ENCODE measurements at places on chromosomes 1 and 21.

GRCh38 chr1:232921381-232921780 is 29.0 kb upstream of the NTPCR start:
- no peaks in the 10 kb centered on the region for H3K36me3 ChIP-seq
- no peaks in the 10 kb centered on the region for H3K27me3 ChIP-seq
- H3K27ac ChIP-seq: no peak overlapping the region
- no peaks in the 10 kb centered on the region for H3K4me1 ChIP-seq
- no peak overlapping the region for H3K4me3 ChIP-seq

- no peaks in the 10 kb centered on the region for H3K36me3 ChIP-seq
- no peak for DNase-seq
- H3K4me3 ChIP-seq: no peak overlapping the region
These were observed 4.2 kb downstream of the RSPO1 start for GRCh38 chr1:37630426-37631028.

GRCh38 chr1:112256411-112256810 is 139.6 kb upstream of the CTTNBP2NL start:
- no peak overlapping the region for H3K27ac ChIP-seq
- DNase-seq: no peak
- H3K36me3 ChIP-seq: no peaks in the 10 kb centered on the region
- no peaks in the 10 kb centered on the region for H3K4me1 ChIP-seq

DNA sequence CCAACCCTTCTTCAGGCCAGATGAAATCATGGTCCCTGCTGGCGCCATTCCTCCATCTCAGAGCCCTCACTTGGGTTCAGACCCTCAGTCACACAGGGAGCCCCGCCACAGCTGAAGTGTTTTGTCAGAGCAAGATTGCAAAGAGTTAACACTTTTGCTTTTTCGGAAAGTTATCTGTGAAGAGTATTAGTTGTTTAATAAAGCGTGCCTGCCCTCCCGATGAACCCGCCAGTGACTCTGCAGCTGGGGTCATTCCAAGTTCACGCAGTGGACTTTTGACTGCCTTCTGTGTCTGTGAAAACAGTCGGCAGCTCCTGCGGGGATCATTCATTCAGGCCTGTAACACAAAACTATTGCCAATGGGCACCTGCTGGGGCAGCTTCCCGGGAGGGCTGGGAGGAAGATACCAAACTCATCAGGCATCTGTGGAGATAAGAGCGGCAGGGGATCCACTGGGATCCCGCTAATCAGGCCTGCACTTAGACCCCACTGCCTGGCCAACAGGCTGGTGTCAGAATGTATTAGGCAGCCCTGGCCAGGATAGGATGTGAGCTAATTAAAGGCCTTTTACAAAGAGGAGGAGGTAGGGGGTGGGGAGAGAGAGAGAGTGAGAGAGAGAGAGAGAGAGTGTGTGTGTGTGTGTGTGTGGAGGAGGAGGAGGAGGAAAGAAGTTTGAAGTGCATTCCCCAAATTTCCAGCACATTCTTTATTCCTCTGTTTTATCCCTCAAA is 184.5 kb downstream of the DHRS3 start:
- no peak overlapping the region for H3K4me3 ChIP-seq
- peak; percentile 67 for DNase-seq
- H3K4me1 ChIP-seq: peaks cover 25% of the 10 kb centered on the region
- H3K27me3 ChIP-seq: no peaks in the 10 kb centered on the region
- H3K27ac ChIP-seq: peak overlapping the region; percentile 27

DNA sequence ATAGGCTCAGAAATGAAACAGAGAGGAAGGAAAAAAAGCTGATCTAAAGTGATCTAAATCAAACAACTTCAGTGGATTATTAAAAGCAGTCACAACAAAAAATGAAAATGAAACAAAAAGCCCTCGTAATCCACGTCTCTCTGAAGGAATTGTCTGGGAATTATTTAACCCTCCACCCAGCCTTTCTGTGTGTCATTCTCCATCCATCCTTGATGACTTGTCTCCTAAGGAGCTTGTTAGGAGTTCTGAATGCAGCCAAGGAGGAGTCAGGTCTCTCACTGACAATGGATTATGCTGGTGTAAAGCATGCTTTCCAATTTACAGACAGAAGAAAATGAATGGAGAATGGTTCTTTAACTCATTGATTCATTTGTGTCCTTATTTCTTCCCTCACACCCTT is 359.3 kb upstream of the RUNX1 start:
- H3K4me1 ChIP-seq: no peaks in the 10 kb centered on the region
- H3K27me3 ChIP-seq: no peaks in the 10 kb centered on the region
- DNase-seq: peak; percentile 58
- H3K4me3 ChIP-seq: peak overlapping the region; percentile 31

GRCh38 chr1:3999941-4000735 is 100.1 kb upstream of the C1orf174 start:
- no peaks in the 10 kb centered on the region for H3K36me3 ChIP-seq
- H3K27ac ChIP-seq: no peak overlapping the region
- no peak for DNase-seq
- H3K4me1 ChIP-seq: no peaks in the 10 kb centered on the region

GRCh38 chr1:150555971-150556865 is 7.0 kb downstream of the ADAMTSL4 start:
- DNase-seq: no peak
- no peaks in the 10 kb centered on the region for H3K27me3 ChIP-seq
- H3K4me3 ChIP-seq: no peak overlapping the region
- no peak overlapping the region for H3K27ac ChIP-seq
- H3K36me3 ChIP-seq: peaks cover 5% of the 10 kb centered on the region
- peaks cover 20% of the 10 kb centered on the region for H3K4me1 ChIP-seq

- H3K27me3 ChIP-seq: peaks cover 19% of the 10 kb centered on the region
- H3K4me1 ChIP-seq: no peaks in the 10 kb centered on the region
- DNase-seq: no peak
These were observed at the start of gene TMPRSS3 for GRCh38 chr21:42395905-42396651. TSS of gene TMPRSS3 (minus strand) at chr21:42396052. CDS start at chr21:42395417, 635 bp downstream.

DNA sequence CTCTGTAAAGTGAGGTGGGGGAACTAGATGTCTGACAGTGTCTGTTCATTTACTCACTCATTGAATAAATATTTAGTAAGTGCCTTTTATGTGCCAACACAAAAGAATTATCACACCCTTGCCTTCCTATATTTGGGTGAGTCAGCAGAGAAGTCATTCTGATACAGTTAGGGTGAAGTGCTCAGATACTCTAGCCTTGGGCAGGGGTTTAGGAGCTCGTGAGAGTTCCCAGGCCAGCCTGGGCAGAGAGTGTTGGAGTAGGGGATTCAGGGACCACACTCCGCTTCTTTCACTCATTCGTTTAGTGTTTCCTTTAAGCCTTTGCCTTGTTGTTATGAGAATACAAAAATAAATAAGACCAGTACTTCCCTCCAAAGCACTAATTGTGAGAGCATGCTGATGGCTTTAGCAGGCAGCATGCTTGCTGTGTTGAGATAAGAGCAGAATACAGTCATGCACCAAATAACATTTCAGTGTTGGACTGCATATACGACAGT is 83.9 kb downstream of the DYRK1A start:
- no peak overlapping the region for H3K4me3 ChIP-seq
- H3K36me3 ChIP-seq: no peaks in the 10 kb centered on the region
- H3K27ac ChIP-seq: no peak overlapping the region
- peak; percentile 58 for DNase-seq
- H3K27me3 ChIP-seq: no peaks in the 10 kb centered on the region

DNA sequence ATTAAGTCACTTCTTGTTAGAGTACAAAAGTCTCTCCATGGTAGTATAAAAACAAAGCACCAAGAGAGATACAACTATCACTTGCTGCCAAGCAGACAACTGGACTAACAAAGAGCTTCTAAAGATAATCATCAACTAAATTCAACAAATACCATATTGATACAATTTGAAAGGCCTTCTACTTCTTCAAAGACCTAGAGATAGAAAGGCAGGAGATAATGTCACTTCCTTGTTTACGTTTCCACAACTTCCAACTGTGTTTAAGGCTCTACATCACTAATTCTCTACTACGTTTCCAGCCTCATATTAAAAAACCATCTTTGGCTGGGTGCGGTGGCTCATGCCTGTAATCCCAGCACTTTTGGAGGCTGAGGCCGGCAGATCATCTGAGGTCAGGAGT is 104.5 kb downstream of the ASH1L start:
- H3K4me3 ChIP-seq: no peak overlapping the region
- peaks cover 2% of the 10 kb centered on the region for H3K4me1 ChIP-seq
- H3K27me3 ChIP-seq: no peaks in the 10 kb centered on the region
- H3K36me3 ChIP-seq: peaks cover 6% of the 10 kb centered on the region

DNA sequence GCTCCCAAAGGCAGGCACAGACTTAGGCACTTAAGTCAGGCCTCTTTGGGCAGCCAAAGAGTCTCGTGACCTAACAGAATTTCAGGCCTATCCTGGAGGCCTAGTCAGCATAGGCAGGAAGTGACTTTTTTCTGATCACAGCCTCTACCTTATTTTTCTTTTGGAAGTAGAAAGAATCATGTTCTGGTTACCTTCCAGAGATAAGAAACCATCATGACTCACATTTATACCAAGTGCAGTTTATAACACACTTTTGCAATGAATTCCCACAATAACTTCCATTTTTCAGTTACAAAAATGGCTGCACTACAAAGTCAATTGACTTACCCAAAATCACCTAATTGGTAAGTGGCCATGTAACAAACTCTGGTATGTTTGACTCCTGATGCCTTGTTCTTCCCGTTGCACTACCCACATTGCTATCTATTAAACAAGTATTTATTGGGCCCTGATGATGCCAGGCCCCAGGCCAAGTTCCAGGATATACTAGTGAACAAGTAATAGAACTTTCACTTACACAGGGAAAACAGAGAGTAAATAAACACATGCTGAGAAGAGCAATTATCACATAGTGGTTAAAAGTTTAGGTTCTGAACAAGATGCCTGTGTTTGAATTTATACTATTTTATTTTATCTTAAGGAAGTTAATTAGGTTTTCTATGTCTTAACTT is 74.3 kb downstream of the SH3GLB1 start:
- peaks cover 23% of the 10 kb centered on the region for H3K4me1 ChIP-seq
- DNase-seq: peak; percentile 86
- H3K27ac ChIP-seq: peak overlapping the region; percentile 70
- H3K27me3 ChIP-seq: no peaks in the 10 kb centered on the region

GRCh38 chr1:116075990-116076389 is 35.2 kb upstream of the MAB21L3 start:
- H3K4me1 ChIP-seq: no peaks in the 10 kb centered on the region
- no peaks in the 10 kb centered on the region for H3K36me3 ChIP-seq
- no peak overlapping the region for H3K4me3 ChIP-seq
- H3K27me3 ChIP-seq: no peaks in the 10 kb centered on the region
- no peak overlapping the region for H3K27ac ChIP-seq

DNA sequence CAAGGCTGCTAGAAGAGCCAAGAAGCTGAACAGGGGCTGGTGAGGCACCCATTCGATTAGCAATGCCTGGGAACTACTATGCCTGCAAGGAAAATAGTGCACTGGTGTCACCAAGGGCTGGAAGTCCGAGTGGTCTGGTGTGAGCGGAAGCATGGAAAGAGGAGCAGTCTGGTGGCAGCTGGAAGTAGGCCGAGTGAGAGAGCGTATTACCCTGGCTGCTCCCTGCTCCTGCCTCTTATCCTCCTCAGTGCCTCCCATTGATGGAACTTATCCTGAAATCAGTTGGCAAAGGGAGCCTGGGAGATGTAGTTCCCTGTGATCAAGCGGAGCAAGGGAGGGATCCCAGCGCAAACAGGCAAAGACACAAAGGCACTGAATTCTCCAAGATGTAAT is 9.6 kb downstream of the SMAP2 start:
- H3K4me1 ChIP-seq: peaks cover 18% of the 10 kb centered on the region
- DNase-seq: no peak
- H3K27ac ChIP-seq: peak overlapping the region; percentile 71
- H3K27me3 ChIP-seq: no peaks in the 10 kb centered on the region

- peaks cover 4% of the 10 kb centered on the region for H3K27me3 ChIP-seq
- H3K27ac ChIP-seq: no peak overlapping the region
- no peak overlapping the region for H3K4me3 ChIP-seq
- no peaks in the 10 kb centered on the region for H3K4me1 ChIP-seq
- DNase-seq: no peak
These were observed 26.5 kb upstream of the MRPS6 start for GRCh38 chr21:34046917-34047316.

DNA sequence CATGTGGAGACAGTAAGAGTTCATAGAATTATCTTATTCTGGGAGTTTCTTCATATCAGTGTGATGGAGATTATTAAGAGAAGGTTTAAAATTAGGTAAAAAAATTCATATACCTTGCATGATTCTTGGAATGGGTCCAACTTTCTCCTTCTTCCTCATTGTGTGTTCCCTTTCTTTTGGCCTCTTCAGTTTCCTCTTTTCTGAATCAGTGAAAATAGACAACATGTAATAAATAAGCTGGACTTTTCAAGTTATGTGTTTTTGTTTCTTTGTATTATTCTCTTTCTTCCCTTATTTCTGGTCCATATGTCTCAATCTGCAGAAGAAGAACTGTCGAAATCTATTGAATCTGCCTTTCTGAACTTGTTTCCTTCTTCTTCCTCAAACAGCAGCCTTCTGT is 30.5 kb downstream of the C4BPA start:
- H3K4me1 ChIP-seq: no peaks in the 10 kb centered on the region
- no peak overlapping the region for H3K27ac ChIP-seq
- H3K27me3 ChIP-seq: no peaks in the 10 kb centered on the region

DNA sequence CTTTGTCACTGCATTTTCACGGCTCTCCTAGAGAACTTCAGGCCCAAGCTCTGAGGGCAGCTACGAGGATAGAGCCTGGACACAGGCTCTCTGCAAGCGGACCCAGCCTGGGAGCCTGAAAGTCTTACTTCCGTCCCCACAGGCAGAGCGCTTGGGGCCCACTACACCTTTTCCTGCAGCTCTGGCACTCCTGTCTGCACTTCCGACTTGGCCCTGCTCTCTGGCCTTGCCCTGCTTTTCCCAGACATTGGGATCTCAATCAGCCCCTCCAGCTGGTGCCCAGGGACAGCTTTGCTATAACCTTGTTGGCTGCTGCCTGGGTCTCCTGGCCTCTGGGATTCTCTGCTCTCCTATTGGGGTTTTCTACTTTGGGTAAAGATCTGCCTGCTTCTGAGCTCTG is 27.6 kb downstream of the WNT4 start:
- H3K27me3 ChIP-seq: no peaks in the 10 kb centered on the region
- H3K4me3 ChIP-seq: no peak overlapping the region
- DNase-seq: no peak
- H3K27ac ChIP-seq: no peak overlapping the region

DNA sequence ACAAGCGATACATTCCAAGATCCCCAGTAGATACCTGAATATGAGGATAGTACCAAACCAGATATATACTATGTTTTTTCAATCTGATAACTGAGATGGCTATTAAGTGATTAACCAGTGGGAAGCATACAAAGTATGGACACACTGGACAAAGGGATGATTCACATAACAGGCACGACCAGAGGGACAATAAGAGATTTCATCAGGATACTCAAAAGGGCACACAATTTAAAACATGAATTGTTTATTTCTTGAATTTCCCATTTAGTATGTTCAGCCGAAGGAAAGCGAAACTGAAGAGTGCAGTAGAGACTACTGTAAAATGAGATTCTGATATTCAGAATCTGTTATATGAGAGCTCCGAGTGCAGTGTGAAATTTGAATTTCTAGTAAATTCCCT is 10.6 kb downstream of the ZZZ3 start:
- no peaks in the 10 kb centered on the region for H3K36me3 ChIP-seq
- no peak overlapping the region for H3K4me3 ChIP-seq
- H3K4me1 ChIP-seq: peaks cover 17% of the 10 kb centered on the region
- no peaks in the 10 kb centered on the region for H3K27me3 ChIP-seq
